HepG2 (cell line): ENCODE measurements at places on chromosomes 7 and 10.
A peak's percentile ranks its signal among the peaks of the same experiment; 100 is the strongest.

- DNase-seq, result no peak
These were observed 7.8 kb downstream of the SHH start for GRCh38 chr7:155804431-155804831.

DNA sequence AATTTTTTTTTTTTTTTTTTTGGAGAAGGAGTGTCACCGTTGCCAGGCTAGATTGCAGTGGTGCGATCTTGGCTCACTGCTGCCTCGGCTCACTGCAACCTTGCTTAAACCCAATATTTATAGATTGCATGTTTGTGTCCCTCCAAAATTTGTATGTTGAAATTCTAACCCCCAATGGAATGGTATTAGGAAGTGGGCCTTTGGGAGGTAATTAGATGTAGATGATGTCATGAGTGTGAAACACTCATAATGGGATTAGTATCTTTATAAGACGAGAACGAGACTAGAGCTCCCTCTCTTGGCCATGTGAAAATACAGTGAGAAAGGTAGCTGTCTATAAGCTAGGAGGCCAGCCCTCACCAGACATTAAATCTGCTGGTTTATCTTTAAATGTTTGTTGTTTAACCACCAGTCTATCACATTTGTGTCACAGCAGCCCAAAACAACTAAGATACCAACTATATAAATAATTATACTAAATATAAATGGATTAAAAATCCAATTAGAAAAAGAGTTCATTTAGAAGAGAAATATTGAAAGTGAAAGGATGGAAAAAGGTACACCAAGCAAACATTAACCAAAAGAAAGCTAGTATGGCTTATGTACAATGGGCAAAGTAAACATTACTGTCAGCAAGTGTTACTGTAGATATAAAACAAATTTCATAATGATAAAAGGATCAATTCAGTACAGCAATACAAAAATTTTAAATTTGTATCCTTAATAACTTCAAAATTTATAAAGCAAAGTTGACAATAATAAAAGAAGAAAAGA is 9.3 kb downstream of the TCAF1 start:
- DNase-seq, result peak; percentile 68

DNA sequence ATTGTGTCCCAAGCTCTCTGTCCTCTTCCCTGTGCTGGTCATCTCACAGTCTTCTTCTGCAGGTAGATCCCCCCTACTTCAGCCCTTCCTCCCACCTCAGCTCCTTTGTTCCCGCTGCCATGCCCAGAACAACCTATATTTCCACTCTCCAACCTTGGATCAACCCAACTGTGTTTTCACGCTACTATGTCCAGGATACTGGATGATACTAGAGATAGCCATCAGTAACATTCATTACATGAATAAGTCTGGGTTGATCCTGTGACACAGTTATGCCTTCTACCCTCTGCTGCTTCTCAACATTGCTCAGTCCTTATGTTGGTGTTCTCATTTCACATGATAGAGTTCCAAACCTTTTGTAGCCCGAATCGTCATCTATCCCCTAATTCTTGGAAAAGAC is 286.4 kb downstream of the ZEB1 start:
- DNase-seq, result no peak

DNA sequence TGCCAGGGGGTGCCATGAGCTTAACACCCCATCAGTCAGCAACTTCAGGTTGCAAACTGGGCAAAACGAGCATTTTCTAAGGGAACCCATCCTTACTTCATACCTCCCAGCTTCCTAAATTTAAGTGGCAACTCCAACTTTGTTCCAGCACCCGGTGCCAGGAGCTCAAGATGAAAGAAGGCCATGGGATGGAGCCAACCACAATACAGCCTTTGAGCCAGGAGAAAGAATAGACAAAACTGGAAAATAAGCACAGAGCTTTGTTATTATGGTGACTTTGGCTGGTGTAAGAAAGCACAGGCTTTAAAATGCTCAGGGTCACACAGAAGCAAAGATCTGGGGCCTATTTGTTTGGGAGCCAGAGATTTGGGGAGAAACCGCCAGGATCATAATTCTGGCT is 388.7 kb upstream of the MGMT start:
- no peak for DNase-seq

GRCh38 chr10:50619166-50619565 is 4.6 kb downstream of the SGMS1 start:
- no peak for DNase-seq

GRCh38 chr10:1284076-1284475 is 227.9 kb downstream of the WDR37 start:
- no peak for DNase-seq

- DNase-seq, result no peak
These were observed 166.7 kb downstream of the TCERG1L start for GRCh38 chr10:131144711-131145375.

- no peak for DNase-seq
These were observed 415.8 kb upstream of the MKI67 start for GRCh38 chr10:128541926-128542475.

GRCh38 chr7:8232999-8233847 is 28.7 kb downstream of the ICA1 start:
- DNase-seq, result no peak

GRCh38 chr10:51862149-51862548 is 162.8 kb upstream of the CSTF2T start:
- DNase-seq, result no peak

DNA sequence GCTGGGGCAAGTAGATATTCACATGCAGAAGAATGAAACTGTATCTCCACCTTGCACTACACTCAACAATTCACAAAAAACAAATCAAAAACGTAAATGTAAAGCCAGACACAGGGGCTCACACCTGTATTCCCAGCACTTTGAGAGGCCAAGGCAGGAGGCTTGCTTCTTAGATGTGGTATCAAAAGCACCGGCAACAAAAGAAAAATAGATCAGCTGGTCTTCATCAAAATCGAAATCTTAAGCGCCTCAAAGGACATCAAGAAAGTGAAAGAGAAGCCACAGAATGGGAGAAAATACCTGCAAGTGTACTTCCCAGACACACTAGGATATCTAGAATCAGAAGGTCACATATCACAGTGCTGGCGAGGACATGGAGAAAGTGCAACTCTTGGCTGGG is 31.3 kb downstream of the GPER1 start:
- DNase-seq, result no peak

DNA sequence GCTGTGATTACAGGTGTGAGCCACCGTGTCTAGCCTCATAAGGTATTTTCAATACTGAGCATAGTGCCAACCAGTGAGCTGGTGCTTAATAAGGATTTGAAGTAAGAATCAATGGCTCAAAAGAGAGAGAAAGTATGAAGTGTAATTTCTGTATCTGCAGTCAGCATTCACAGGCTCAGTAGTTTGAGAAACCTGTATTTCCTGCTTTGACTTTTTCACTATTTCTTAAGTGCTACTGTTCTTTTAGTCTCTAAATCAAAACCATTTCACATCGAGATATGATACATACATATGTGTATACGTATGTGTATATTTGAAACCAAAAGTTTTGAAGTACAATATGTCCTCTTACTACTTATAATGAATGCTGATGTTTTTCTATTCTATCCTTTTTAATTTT is 189.9 kb downstream of the PPP1R9A start:
- DNase-seq, result no peak

DNA sequence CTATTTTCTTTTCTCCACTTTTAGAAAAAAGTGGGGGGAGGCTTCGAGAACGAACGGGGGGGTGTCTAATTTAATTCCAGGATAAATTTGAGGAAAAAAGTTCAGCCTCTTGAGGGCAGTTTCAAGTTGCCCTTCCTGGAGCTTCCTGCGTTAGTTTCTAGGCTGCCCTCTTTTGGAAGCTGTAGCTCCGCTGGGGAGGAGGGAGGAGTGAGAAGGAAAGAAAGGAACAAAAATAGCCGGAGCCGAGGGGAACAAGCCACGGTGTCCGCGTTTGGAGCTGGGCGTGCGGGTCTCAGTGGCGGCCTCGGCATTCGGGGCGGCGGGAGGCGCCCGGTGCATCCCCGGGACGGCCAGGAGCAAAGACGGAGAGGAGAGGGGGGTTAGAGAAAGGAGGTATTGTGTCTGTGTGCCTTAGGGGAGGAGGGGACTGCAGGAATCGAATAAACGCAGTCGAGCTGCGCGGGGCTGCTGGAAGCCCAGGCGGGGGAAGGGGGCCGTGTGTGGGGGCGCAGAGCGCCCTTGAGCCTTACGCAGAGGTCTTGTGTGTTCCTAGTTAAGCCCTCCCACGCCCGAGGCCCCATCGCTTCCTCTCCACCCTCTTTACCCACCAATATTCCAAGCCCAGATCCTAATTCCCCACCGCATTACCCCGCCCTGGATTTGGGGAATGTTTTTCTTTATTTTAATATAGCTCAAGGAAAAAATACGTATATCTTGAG is 2.0 kb upstream of the TNRC18 start:
- peak; percentile 88 for DNase-seq

GRCh38 chr7:42082144-42082543 is 154.9 kb downstream of the GLI3 start:
- no peak for DNase-seq

- DNase-seq, result no peak
These were observed 1064.6 kb upstream of the LRRTM3 start for GRCh38 chr10:65861249-65861648.

- peak; percentile 35 for DNase-seq
These were observed 954 bp downstream of the FSCN3 start for GRCh38 chr7:127594490-127594889.

GRCh38 chr7:158414002-158414401 is 173.6 kb downstream of the PTPRN2 start:
- no peak for DNase-seq

- no peak for DNase-seq
These were observed 29.9 kb upstream of the GALNTL5 start for GRCh38 chr7:151926336-151926712.

DNA sequence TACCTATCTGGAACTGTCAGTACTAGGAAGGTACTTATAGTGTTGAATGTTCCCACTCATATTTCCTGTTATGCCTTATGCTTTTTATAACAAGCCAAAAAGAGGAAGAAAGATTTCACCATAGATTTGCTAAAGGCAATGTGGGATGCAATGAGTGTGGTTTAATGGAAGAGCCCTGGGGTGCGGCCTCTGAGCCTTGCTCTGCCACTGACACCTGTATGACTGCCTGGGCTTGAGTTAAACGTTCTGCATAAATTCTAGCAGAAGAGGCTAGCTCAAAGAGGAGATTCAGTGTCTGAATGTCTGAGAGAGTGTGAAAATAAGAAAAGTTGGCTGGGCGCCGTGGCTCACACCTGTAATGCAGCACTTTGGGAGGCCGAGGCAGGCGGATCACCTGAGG is 143.8 kb downstream of the TPST1 start:
- no peak for DNase-seq
